Ascending aorta (tissue), 2 donors: ENCODE measurements at places on chromosomes 7 and 10. TPM values are rescaled to one million over a fixed set of nuclear protein-coding genes. Genes with fewer than 3 reads are reported as not detected.

The SFRP5 gene
- total RNA-seq: not detected

The GRID1 gene
- 1.4 TPM for total RNA-seq

The GPR146 gene
- total RNA-seq: 224 TPM

The TET1 gene
- total RNA-seq: 3.9 TPM

The MRPS17 gene
- total RNA-seq: 0.43 TPM

The GSTO2 gene
- total RNA-seq: not detected
